HS-27A (cell line): ENCODE measurements at places on chromosomes 12 and 14.
A peak's percentile ranks its signal among the peaks of the same experiment; 100 is the strongest.

- DNase-seq = no peak
Observed at GRCh38 chr12:105378911-105379310, 48.4 kb downstream of the C12orf75 start.

- DNase-seq = no peak
Observed at GRCh38 chr12:112985642-112986290, 7.4 kb downstream of the OAS2 start.

- no peak for DNase-seq
Observed at GRCh38 chr12:108119974-108120862, 8.9 kb upstream of the WSCD2 start.

DNA sequence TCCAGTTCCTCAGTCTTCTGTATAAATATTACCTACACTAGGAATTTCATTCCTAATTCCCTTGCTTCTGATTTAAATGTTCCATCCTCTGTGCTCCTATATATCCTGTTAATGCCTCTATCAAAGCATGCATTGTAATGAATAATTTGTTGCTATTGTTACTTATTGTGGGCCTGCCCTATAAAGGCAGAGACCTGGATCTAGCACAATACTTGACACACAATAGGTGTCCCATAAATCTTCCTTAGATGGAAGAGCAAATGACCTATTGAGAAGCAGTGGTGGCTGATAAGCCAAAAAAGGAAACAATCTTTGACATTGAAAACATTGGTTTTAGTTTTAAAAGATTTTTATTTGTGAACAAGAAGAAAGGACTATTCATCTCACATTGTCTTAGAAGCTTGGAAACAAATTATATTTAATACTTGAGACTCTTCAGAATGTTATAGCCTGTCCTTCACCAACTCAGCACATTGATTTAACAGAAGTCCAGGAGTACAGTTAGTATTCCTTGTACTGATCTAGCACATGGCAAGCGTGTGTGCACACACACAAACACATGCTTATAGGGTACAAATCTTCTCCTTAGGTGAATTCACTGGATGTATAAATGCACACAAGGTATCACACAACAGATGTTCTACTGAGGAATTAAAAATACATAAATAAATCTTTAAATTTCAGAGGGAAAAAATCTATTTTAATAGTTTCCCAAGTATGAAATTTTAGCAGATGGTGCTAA is 135.9 kb downstream of the DUSP6 start:
- DNase-seq = no peak

DNA sequence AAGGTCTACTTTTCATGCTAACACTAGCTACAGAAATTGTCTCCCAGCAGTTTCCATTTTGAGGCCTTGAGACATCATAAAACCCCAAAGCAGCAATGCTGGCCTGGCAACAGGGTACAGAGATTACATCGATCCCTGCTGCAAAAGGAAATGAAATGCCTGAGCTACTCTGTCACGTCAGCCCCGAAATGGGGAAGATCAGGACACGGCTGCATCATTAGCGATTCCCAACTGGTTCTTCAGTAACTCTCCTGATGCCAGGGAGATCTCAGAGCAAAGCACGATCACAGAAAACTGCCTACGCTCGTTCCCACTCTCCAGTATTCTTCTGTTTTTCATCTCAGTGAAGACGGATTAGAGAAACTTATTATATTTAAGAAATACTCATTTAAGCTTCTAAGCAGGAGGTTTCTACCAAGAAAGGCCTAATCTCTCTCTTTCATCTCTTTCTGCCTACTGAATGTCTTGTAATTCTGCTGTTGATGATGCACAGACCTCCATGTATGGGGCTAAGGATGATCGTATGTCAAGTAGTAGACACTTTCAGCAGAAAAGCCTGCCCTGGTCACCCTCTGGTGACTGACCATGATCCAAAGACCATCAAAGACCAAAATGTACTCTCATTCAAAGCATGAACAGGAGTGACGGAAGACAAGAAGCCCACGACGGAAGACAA is 168.5 kb downstream of the RIMBP2 start:
- no peak for DNase-seq

DNA sequence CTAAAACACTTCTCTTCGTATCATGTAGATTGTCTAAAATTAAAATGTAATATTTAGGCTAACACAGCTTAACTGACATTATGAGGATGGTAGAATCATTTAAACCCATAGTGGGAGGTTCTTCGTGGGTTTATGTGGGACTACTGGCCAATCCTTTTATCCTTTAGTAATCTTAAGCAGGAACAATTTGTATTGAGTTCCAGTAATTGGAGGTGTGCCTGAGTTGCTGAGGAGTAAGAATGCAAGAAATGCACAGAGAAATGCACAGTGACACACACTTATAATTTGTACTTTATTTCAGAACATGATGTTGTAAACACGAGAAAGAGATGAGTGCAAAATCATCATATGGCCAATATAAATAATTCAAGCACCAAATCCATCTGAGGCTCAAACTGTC is 22.3 kb downstream of the OTOGL start:
- no peak for DNase-seq

DNA sequence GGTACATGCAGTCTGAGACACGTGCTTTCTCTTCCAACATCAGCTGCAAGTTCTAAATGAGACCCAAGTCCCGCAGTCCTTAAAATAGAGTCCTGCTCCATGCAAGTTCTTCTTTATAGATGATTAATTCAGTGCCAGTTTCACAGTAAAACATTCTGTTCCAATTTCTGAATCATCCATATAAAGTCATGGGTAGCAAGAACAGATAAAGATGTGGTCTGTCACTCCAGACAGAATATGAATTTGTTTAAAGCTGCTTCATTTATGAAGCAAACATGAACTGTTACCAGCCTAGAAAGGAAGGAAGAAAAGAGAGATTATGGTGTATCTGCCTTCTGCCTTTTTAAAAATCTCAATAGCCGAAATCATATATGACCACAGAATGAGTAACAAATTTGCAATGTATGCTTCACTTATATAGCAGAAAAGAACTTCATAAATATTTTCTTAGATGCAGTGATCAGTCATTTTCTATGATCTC is 83.3 kb downstream of the KITLG start:
- DNase-seq = no peak

DNA sequence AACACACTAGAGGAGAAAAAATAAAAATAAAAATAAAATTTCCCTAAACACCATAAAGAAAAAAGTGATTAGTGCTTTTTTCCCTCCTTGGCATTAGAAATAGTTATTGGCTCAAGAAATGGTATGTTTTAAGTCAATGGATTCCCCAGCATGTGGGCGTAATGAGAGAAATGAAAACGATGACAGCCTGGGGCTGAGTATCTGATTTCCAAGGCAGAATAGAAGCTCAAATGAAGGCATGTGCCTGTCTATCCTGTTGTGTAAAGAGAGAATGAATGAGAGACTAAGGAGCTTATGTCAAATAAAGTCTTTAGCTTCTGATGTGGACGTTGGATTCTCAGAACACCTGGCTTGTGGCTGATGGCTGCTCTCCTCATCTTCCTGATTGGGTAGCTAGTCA is 1408.4 kb upstream of the TMEM132C start:
- DNase-seq = no peak

DNA sequence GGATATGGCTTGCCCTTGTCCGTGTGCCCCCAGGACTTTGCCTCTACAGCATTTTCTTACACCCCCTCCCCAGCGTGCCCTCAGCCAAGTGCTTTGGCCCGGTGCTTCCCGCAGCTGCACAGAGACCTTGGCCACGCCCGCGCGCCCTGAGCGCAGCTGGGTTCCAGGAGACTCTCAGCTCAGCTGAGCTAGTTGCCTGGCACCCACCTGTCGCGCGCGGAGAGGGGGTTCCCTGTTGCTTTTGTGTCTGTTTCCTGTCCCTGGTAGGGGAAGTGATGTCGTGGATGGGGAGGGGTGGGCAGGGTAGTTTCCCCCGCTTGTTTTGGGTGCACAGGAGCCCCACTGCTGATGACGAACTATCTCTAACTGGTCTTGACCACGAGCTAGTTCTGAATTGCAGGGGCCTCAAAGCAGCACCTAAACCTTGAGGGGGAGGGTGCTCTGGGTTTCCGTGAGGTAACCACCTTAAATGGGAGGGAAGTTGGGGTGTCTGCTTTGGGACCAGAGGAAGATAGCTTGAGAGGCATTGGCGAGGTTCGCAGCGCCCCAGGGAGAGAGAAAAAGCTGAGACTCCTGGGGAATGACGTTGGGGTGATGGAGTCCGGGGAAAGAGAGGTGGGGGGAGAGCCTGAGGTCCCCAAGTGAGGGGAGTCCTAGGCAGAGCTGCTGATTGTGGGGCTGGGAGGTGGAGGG is 1.5 kb downstream of the DIO3 start:
- DNase-seq = no peak

DNA sequence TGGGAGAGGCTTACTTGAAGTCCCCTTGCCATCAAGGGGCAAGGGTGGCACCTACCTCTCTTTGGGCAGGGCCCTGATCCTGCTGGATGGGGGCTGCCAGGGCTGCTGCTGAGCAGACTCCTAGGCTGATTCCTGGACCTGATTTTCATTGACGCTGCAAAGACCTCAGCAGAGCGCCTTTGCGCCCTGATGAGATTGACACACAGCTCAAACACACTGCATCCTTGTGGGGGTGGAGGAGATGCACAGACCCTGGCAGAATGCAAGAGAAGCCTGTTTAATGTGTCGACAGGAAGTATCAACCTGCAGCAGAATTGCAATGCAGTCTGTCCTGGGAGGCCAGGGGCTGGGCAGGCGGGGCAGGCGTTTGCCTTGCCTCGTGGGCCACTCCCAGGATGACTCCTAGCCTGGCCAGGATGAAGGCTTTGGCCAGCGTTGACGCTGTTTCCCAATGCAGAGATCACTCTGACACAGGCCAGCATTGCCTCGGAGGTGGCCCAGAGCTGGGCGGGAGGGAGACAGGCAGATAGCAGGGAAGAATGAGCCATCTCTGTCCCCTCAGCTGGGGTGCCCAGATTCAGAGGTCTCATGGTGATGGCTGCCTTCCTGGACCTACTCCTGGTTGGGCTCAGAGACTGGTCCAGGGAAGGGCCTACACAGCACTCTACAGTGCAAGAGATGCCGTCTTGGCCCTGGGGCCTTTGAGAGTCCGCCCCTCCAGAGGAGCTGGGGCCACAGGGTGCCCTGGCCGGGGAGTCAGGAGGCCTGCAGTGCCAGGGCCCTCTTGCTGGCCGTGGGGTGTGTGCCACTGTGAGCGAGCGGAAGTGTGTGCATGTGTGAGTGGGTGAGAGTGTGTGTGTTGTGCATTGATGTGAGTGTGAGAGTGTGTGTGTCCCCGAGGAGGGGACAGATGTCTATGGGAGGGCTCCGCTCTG is 108.3 kb downstream of the KIF26A start:
- DNase-seq = no peak

- no peak for DNase-seq
Observed at GRCh38 chr14:69587389-69587788, 12.7 kb upstream of the CCDC177 start.

- peak; percentile 47 for DNase-seq
Observed at GRCh38 chr12:65524666-65525065, 246.2 kb downstream of the MSRB3 start.

DNA sequence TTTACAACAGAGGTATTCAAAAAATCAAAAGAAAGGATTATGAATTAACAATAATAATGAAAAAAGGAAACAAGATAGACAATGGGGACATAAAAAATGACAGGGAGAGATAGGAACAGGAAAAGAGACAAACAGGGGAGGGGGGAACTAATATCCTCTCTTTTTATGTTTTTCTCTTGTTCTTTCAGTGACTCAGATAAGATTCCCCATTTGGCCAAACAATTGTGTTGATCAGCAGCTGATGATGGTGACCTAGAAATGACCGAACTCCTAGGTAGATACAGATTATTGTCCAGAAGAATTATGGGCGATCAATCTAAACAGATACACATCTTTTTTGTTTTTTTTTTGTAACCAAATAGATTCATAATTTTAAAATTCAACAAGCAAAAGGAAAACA is 1277.2 kb upstream of the FLRT2 start:
- no peak for DNase-seq

GRCh38 chr14:94673071-94673470 is 60.9 kb downstream of the SERPINA3 start:
- DNase-seq = no peak

DNA sequence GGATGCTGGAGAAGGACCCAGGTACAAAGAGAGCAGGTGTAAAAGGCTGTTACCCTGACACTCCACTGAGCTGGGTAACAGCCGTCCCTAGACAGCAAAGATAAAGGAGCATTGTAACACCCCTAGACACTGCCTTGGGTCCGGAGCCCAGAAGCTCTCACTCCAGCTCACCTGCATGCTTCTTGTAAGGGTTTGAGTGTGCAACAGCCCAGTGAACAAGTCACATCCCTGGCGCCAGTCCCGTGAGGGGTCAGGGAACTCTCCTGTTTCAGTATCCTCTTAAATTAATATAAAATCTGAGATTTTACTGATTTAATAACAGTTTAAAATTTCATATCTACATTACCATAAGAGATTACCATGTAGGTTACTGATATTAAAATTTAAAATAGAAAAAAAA is 124.8 kb upstream of the LMO3 start:
- no peak for DNase-seq

GRCh38 chr14:63891148-63891975 is 38.6 kb downstream of the SYNE2 start:
- no peak for DNase-seq

DNA sequence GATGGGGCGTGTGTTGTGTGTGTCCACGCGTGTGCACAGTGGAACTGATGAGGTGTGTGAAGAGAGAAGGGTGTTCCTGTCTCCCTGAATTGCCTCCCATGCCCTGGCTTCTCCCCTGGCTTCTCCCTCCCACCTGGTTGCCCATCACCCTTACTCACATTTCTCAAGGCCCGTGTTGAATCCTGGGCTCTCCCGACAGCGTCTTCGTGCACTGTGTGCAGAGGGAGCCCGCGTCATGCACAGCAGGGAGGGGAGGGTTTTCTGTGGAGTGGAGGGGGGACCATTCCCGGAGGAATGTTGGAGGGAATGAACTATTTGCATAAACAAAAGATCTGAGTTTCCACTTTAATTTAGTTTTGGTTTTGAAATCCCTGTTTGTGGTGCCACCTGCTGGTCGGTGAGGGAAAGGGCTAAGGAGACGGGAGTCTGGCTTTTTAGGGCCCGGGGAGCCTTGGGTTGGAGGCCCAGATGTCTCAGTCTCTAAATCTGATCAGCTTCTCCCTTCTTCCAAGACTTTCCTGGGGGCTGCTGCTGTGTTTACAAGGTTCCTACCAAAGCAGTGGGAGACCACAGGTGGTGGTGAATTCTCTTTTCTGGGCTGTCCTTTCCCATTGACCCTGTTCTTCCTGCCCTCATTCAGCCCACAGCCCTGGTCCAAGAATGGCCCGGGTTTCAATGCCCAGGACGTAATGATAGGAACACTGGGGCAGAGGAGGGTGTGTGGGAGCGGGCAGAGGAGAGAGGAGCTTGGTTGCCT is at the start of gene C1R:
C1R (minus strand) TSS at position 217 of the 757 bp plus-strand sequence; CDS start at position 160, 57 bp downstream.
- DNase-seq = peak; percentile 51

DNA sequence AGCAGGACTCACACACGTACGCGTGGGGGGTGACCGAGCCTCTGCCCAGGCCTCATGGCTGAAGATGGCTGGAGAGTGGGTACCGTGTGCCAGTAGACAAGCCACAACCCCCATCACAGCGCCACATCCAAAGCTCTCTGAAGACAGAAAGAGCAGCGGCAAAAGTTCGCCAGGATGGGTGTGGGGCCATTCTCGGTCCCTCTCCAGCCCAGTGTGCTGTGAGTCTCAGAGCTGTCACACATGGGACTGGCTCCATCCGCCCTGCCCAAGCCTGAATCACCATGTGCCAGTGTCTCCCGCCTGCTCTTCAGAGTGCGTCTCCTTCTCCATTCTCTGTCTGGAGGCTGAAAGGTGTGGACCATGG is 5.7 kb downstream of the TMEM179 start:
- no peak for DNase-seq
